Gastroesophageal sphincter (tissue), 4 donors: ENCODE measurements at places on chromosomes 7 and 10.
A peak's percentile ranks its signal among the peaks of the same experiment; 100 is the strongest.

DNA sequence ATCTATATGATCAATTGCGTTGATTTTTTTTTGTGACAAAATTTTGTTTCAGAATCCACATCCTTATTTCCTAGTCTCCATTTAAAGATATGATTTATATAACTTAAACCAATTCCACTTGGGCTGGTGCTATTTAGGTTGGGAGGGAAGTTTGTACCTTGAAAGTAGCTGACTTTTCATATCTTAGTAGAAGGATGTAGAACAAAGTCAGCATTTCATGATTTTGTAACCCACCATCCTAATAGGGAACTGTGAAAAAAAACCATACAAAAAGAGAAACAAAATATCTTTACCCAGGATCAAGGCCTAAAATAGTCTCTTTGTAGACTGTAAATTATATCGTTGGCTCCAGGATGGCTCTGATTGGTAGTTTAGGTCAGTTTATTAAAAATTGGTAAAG, 8.3 kb downstream of the HECTD2 start:
- ATAC-seq, result no peak

DNA sequence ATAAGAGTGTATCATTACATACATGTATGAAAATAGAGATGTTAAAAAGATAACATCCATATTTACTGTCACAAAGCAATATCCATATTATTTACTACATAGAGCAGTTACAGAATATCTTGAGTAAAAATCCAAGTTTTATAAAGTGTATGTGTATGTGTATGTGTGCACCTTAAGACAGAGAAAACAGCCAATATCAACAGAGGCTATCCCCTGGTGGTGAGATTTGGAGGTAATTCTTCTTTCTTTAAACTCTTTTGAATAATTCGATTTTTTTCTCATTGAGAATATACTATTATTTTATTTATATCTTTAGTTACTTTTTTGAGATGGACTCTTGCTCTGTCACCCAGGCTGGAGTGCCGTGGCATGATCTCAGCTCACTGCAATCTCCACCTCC, 18.4 kb downstream of the TRDMT1 start:
- ATAC-seq, result no peak

- no peak for ATAC-seq
These were observed 5.4 kb downstream of the RELN start for GRCh38 chr7:103984050-103984449.

GRCh38 chr7:44057849-44058758, 7.3 kb downstream of the PGAM2 start:
- no peak for ATAC-seq

- no peak for ATAC-seq
These were observed 130.3 kb upstream of the MINDY3 start for GRCh38 chr10:15990535-15991129.

GRCh38 chr7:106858618-106859532, 6.2 kb upstream of the PIK3CG start:
- peak; percentile 27 for ATAC-seq

DNA sequence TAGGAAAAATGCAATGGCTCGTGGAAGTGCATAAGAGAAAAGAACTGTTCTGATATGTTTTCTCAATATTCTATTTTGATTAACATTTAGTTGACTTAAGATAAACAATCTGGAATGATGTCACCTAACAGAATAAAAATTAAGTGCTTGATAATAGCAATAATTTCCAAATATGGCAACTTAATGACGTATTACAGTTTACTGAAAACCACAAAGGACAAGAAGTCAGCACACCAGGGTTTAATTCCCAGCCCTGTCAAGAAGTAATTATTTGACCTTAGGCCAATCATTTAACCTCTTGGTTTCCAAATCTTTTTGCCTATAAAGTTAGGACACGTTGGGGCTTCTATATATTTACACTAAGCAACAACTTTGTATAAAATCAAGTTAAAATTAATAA, 95.7 kb downstream of the CABCOCO1 start:
- ATAC-seq, result no peak

- no peak for ATAC-seq
These were observed 8.5 kb downstream of the CPED1 start for GRCh38 chr7:120996988-120997345.

DNA sequence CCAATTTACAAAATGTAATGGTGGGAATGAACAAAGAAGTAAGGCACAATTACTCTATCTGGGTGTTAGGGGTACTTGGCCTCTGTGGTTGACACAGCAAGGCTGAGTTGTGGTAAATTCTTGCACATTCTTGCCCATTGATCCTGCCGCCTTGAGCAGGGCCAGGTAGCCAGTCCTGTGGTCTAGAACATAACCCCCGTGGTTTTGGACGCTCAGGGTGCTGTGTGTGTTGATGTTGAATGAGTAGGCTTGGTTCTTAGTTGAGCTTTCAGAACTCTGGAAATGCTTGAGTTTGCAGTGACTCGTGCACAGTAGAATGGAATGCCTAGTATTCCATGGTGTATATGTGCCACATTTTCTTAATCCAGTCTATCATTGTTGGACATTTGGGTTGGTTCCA, 42.3 kb upstream of the CDHR3 start:
- ATAC-seq, result no peak

DNA sequence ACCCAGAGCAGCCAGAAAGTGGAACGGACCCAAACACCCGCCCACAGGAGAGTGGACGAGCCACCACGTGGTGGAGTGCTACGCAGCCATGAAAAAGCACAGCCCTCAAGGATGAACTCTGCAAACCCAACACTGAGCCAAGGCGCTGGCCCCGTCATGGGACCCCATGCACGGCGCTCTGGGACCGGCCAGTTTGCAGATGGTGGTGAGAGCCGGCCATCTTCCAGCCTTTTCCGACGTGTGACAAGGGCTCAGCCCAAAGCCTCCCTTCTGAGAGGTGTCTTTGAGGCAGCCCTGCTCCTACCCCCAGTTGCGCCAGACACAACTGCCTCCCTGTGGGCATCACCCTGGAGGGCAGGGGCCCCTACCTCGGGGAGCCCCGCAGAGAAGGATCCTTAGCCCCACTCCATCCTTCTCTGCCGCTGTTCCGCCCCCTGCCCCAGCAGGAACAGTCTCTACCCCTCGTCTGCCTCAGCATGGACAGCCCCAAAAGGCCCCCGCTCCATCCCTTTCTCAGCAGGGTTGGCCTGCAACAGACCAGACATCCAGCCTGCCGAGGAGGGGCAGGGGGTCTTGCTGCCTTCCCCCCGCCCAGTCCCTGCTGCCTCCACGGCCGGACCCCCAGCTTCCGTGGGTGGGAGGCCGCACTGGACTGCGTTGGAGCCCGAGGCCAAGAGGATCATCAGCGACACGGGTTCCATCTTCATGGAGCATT, 75.7 kb downstream of the MICALL2 start:
- no peak for ATAC-seq

DNA sequence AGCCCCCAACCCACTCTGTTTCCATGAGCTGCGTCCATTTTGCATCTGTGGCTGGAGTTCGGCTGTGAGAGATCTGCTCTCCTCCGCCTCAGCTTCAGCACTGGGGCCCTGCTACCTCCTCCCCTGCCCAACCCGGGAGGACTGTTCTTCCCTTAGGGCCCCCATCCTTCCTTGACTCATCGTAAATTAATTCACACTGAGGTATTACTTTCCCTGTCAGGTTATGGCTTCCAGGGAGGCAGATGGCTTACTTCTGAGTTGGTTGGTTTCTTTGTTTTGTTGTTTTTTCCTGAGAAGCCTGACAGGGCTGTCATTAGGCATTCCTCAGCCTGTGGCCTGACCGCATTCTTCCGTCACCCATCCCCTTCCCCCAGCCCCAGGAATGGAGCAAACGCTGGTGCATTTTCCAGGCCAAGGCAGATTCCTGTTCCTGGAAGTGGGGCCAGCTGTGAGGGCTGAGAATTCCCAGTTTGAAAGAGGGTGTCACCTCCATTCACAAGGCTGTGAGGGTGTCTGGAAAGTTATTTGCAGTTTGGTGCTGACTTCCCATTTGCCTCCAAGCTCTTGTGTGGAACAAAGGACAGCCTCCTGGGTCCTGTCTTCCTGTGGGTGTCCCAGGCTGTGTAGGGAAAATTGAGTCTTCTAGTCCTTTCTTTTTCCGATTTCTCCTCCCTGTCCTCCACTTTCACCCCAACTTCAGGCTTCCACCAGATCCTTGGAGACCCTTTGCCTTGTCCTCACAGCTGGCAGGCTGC, 11.7 kb downstream of the CPA5 start:
- ATAC-seq, result peak; percentile 76

- no peak for ATAC-seq
These were observed 55.8 kb downstream of the RASGEF1A start for GRCh38 chr10:43211030-43211429.
